CD8-positive, alpha-beta T cell (primary cell): ENCODE measurements at places on chromosomes 5 and 9. TPM values are rescaled to one million over a fixed set of nuclear protein-coding genes. Genes with fewer than 3 reads are reported as not detected.

The CLTA gene
- 39.6 TPM for total RNA-seq

The C5orf22 gene
- total RNA-seq, result 14.2 TPM

The PCDHA2 gene
- not detected for total RNA-seq

The FOXD1 gene
- total RNA-seq, result not detected

The NDST1 gene
- 0.11 TPM for total RNA-seq

The SUSD3 gene
- 20.6 TPM for total RNA-seq
